ENCODE measurements at places on chromosomes 12 and 14.

- DNase-seq: no peak
Observed at GRCh38 chr12:58413794-58414193, 472.4 kb downstream of the ATP23 start.

DNA sequence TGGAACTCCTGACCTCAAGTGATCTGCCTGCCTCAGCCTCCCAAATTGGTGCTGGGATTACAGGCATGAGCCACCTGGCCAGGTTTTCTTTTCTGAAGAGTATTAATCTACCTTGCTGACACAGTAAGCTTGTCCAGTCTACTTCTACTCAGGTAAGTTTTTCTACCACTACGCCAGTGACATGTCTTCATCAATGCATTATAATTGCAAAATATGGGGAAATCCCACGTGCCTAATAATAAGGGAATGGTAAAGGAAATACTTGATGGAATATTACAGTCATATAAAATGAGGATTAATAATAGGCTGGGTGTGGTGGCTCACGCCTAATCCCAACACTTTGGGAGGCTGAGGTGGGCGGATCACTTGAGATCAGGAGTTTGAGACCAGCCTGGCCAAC is 62.3 kb downstream of the RAB35 start:
- DNase-seq: no peak

GRCh38 chr12:12350868-12351463 is 924 bp upstream of the MANSC1 start:
- no peak for DNase-seq

- DNase-seq: no peak
Observed at GRCh38 chr12:120692524-120693033, 5.6 kb downstream of the MLEC start.

DNA sequence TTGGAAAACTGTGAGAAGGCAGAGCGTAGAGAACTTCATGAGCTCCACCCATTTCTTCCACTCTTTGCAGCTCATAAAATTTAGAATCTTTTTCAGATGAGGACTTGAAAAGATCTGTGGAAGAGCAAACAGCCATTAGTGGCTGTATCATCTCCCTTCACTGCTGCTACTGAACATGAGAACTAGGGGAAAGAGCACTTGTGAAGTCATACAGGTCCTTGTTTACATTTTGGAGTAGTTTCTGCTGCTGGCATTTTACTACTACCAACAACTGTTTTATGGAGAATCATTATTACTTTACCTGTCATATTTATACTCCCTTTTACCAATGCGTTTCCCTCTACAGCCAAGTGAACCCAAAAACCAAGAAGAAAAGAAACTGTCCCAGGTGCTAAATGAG is 41.0 kb downstream of the RPGRIP1 start:
- no peak for DNase-seq

DNA sequence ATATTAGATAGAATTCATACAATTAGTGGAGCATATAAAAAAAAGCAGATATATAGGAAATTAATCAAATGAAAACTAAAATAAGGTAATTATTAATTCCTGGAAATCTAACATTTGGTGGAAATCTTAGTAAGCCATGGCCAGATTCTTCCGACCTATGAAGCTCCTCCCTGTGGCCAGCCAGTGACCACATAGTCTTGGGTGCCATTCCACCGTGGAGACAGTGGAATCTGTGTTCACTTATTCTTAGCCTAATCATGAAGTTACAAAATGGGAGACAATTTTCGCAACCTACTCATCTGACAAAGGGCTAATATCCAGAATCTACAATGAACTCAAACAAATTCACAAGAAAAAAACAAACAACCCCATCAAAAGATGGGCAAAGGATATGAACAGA is 241.9 kb upstream of the FLRT2 start:
- no peak for DNase-seq

- no peak for DNase-seq
Observed at GRCh38 chr14:105224845-105225570, 23.3 kb upstream of the BTBD6 start.

DNA sequence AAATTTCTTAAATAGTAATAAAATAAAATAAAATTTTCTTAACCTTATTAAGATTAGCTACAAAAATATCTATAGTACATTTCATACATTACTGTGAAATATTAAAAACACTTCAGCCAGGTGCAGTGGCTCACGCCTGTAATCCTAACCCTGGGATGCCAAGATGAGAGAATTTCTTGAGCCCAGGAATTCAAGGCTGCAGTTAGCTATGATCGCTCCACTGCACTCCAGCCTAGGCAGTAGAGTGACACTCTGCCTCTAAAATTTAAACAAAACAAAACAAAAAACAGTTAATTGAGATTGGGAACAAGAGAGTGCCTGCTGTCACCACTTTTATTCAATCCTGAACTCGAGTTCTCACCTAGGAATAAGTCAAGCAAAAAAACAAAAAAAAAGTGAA is 95.0 kb upstream of the CPNE8 start:
- no peak for DNase-seq

DNA sequence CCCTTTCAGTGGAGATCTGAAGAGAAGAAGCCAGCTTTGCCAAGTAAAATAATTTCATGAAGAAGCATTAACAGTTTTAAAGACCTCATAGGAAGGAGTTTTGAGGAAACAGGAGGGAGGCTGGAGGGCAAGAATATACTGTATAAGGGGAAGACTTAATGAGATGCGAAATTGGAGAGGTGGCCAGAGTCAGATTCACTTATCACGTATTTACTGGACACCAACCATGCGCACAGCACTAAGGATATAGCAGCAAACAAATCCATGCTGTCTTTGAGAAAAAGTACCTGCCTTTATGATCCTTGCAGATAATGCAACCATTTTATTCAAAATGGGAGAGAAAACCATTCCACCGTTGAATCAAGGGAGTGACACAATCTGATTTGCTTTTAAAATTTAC is 100.3 kb downstream of the ERC1 start:
- DNase-seq: no peak

GRCh38 chr14:39023939-39024871 is 78.8 kb downstream of the SEC23A start:
- no peak for DNase-seq

DNA sequence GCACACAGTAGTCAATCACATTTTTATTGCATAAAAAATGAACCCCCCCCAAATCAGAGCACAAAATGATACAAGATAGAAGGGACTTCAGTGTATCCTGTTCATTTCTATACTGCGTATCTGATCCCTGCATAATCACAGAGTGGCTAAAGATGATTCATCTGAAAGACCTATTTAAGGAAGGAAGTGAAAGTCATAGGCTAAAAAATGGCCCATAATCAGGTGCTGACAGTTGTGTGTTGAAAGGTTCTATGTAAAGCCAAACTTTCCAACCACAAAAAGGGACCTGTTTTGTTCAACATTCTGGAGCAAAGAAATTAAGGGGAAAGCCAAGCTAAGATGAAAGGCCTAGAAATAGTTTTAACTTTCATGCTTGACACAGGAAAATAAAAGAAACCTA is 147.8 kb upstream of the ATP2B1 start:
- no peak for DNase-seq

GRCh38 chr14:104599446-104599845 is 5.1 kb downstream of the TMEM179 start:
- no peak for DNase-seq

- no peak for DNase-seq
Observed at GRCh38 chr14:55000381-55000780, 26.5 kb downstream of the WDHD1 start.

DNA sequence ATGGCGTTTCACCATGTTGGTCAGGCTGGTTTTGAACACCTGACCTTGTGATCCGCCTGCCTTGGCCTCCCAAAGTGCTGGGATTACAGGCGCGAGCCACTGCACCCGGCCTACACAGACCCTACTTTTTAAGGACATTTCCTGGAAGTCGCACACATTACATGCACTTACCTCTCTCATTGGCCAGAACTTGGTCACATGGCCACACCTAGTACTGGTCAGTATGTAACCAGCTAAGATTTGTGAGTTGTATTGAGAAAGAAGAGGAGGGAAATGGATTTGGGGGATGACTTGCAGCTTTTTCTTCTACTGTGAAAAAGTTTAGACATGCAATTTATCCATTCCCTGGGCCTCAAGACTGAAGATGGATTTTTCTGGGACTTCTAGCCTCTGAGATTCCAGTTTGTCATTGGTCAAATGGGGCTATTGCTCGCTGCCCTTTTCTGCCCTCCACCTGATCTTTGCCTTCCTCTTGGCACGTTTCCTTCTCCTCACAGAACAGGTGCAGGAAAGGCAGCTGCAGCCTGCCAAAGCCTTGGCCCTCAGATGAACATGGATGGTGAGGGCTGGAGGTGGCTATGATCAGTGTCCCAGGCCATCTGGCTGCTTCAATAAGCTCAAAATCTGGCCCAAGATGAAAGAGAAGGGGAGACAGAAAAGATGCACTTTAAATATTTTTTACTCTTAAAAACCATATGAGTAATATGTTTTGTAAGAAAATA is 7.1 kb upstream of the ZDHHC22 start:
- no peak for DNase-seq

DNA sequence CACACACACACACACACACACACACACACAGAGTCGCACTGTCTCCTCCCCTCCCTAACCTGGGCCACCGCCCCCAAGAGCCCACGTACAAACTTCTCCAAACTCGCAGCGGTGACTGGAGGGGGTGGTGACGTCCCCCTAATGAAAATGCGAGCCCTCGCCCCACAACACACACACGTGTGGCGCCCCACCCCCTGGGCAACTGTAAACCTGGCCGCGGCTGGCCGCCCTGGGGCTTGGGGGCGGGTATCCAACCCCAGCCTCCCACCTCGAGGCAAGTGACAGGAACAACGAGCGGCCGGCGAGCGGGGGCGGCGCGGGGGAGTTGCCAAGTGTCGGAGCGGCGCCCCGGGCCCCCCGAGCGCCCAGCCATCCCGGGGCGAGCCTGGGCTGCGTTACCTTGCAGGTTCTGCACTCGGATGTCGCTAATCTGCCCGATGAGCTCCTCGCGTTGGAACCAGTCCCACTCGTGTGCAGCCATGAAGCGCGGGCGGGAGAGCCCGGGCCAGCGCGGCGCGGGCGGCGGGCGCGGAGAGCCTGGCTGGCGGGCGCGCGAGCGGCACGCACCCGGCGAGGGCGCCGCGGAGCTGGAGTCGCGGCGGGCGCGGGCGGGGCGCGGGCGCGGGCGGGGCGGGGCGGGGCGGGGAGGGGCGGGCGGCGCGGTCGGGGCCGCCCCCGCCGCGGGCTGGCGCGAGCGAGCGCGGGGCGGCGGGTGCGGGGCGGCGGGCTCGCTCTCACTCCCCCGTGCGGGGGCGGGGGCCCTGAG is at the start of gene CLMN:
Gene CLMN (minus strand): TSS at position 597 of the 766 bp plus-strand sequence. CDS start 116 bp downstream, at position 481.
- peak; percentile 6 for DNase-seq

DNA sequence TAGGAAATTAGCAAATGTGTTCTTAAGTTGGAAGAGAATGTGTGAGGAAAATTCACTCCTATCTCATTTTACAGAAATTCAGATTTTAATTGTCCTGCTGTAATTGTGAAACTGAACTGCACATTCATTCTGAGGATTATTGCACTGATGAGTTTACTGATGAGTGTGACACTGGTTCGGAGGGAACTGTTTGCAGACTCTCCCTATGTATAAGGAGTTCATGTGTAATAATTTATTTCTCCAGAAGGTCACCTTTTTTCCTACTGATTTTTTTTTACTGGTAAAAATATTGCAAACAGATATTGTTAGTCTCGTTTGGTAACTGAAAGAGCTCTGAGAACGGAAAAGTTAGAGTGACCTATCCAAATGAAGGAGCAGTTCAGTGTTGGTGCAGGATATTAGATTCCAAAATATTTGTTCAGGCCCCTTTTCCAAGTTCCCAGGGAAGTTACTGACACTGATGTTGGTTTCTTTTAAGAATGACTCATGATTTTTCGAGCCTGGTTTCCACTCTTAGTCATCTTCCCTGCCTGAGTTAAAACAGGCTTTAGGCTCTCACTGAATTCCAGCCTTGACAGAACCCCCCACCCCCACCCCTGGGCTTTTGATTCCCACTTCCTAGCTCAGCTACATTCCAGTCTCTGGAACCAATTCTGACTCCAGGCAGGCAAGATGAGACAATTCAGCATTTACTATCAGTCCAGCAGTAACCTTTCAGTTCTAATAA is 18.4 kb downstream of the ANO6 start:
- DNase-seq: no peak

GRCh38 chr12:99282624-99283023 is 364.9 kb upstream of the GARIN6 start:
- no peak for DNase-seq

- no peak for DNase-seq
Observed at GRCh38 chr14:104086210-104086660, 735 bp downstream of the ASPG start.

DNA sequence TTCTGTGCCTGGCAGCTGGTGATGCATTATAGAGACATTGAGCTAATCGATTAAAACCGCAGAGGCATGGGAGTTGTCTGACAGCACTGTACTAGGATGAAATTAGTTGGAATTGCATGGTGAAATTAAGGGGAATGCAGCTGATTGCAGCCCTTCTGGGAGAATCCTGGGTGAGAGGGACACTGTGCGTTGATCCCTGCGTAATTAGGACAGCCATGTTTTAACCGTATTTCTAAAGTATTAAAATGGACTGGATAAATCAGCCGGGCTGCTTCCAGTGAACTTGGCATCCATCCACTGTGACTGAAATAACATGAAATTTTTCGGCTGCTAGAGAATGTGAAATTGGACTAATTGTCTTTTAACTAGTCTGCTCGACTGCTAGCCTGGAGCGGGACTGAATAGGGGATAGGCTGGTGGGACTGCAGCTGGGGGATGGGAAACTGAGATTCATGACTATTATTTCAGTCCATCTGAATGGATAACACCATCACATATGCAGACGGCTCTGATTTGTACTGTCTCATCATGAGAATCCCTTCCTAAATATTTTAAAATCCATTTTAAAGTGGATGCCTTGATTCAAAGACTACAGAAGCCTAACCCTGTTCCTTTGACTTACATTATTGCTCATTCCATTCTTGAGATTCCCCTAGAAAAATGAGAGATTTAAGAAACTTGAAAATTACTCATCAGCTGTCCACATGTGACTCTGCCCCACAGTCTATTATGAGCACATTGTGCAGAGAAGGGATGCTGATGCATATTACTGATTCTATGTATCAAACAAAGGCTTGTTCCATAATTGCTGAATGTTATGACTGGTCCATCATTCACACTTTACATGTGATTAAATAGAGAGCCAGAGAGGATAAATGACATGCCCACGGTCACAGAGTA is 343.9 kb downstream of the NPAS3 start:
- DNase-seq: no peak

DNA sequence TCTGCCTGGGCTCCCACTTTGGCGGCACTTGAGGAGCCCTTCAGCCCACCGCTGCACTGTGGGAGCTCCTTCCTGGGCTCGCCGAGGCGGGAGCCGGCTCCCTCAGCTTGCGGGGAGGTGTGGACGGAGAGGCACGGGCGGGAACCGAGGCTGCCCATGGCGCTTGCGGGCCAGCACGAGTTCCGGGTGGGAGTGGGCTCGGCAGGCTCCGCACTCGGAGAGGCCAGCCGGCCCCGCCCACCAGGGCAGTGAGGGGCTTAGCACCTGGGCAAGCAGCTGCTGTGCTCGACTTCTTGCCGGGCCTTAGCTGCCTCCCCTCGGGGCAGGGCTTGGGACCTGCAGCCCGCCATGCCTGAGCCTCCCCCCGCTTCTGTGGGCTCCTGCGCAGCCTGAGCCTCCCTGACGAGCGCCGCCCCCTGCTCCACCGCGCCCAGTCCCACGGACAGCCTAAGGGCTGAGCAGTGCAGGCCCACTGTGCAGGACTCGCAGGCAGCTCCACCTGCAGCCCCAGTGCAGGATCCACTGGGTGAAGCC is 44.6 kb downstream of the R3HDM2 start:
- DNase-seq: no peak

Measured in C1 segment of cervical spinal cord (tissue), 14 donors.